ENCODE measurements at places on chromosomes 2 and 18. TPM values are rescaled to one million over a fixed set of nuclear protein-coding genes. Genes with fewer than 3 reads are reported as not detected.

GRCh38 chr18:26637324-26637723, 89.0 kb upstream of the KCTD1 start:
- no peak for DNase-seq

GRCh38 chr2:203814661-203815540, 52.7 kb upstream of the CTLA4 start:
- DNase-seq: peak; percentile 69

GRCh38 chr2:46073540-46074046, 223.6 kb upstream of the EPAS1 start:
- DNase-seq: peak; percentile 98

GRCh38 chr2:13607139-13607538, 890.4 kb downstream of the TRIB2 start:
- no peak for DNase-seq

DNA sequence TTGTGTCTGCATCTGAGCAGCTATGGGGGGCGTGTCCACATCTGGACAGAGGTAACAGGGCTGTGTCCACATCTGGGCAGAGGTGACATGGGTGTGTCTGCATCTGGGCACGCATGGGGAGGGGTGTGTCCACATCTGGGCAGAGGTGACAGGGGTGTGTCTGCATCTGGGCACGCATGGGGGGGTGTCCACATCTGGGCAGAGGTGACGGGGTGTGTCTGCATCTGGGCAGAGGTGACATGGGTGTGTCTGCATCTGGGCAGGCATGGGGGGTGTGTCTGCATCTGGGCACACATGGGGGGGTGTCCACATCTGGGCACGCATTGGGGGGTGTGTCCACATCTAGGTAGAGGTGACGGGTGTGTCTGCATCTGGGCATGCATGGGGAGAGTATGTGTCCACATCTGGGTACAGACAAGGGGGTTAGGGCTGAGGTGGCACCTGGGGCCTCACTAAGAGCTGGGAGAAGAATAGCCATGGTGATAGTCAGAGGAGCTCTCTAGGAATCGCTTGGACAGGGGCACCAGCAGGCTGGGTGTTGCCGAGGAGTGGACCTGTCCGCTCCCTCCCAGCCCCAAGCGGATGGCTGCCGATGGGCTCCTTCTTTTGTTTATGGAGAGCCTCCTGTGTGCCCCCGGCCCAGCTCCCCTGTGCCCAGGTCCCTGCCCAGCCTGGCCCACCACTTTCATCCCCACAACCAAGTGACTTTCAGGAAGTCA, 177.8 kb downstream of the EIPR1 start:
- DNase-seq: no peak

DNA sequence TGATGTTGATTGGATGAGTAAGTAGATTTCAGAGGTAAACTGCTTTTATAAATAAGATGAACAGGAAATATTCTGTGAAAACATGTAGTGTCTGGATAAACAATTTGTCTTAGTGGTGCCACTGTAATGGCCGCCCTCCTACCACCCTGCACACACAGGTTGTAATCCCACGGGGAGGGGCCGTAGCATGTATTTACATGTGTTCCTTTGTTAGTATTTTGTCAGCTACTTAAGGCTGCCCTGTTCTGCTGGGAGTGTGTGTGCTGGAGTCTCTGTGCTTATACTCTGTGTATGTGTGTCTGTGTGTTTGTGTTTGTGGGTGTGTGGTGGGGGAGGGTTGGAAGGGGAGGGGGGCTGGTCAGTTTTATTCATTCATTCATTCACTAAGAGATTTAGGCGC, 5.1 kb downstream of the TSHZ1 start:
- DNase-seq: no peak

DNA sequence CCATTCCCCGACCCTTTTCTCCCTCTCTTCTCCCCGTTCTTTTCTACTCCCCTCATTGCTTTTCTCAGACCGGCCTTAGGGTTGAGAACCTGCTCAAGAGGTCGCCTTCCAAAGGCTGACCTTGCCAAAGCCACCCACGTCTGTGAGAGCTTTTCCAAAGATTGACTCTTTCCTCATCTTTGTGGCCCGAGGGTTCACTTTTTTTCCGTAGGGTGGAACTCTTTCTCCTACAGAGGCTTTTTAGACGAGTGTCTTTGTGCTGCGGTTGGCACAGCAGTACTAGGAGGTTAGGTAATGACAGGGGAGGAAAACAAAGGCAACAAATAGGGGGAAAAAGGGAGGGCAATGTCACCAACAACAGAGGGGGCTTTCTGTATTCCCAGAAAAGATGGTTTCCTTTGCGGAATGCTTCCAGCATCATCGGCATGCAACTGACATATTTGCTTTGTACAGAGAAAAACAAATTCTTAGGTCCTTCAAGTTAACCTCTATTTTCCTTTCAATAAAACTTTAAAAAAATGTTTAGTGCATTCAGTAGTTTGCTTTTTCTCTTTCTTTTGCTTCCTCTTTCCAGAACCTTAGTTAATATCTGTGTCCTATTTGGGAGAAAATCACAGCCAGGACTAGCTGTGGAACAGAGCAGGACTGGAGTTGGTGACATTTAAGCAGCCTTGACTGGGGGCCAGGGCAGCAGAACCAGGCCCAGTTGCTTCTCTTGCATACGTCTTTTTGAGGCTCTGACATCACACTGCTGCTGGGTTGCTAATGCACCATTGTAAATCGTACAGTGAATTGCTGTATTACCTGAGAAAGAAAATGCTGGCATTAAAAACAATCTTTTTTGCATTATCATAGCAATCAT, 188.1 kb upstream of the FANCL start:
- DNase-seq: no peak

The TM4SF20 gene
- not detected for total RNA-seq

- no peak for DNase-seq
Observed at GRCh38 chr2:26730549-26731344, 33.3 kb upstream of the SLC35F6 start.

Measured in HT1080 (cell line).